GDM1 (cell line): ENCODE measurements at places on chromosomes 6 and 20.
A peak's percentile ranks its signal among the peaks of the same experiment; 100 is the strongest.

GRCh38 chr6:32833664-32834063 lies 4.9 kb downstream of the TAP2 start:
- no peak for DNase-seq

DNA sequence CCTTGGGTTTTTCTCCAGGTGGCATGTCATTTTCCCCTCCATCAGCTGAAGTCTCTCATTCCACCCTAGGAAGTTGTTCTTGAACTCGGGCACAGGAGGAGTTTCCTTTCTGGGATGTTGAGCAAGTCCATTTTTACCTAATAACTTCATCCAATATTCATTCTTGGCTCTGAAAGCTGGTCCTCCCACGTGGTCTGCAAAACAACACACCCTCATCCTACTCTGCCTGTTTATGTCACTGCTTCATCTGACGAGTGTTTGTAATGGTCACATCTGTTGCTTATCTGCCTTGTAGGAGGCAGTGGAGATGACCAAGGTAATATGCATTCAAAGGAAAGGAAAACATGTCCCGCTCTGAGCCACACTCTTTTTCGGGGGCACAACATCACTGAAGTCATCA lies 41.7 kb upstream of the AIG1 start:
- no peak for DNase-seq

DNA sequence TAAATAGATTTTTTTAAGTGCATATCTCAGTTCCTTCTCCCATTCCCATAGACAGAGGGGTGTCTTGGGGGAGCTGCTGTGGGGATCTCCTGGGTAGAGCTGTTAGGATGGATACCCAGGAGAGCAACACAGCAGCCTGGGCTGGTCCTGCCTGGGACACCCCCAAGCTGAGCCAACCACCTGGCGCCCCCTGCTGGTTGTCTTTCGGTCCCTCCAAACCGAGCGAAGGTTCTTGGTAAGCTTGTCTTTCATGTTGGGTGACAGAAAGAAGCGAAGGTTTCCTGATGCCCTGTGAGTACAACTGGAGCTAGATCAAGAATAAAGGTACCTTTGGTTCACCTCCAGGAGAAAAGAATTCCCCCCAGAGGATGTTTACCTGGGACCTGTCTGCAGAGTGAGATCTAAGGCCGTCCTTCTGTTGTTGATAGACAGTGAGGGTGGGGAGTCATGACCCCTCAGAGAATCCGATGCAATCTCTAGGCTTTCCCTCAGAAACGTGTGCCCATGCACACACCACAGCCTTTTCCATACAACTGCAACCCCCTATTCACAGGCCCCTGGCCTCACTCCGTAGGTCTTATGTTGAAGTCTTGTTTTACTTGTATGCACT lies 50.8 kb downstream of the SNX9 start:
- peak; percentile 38 for DNase-seq

DNA sequence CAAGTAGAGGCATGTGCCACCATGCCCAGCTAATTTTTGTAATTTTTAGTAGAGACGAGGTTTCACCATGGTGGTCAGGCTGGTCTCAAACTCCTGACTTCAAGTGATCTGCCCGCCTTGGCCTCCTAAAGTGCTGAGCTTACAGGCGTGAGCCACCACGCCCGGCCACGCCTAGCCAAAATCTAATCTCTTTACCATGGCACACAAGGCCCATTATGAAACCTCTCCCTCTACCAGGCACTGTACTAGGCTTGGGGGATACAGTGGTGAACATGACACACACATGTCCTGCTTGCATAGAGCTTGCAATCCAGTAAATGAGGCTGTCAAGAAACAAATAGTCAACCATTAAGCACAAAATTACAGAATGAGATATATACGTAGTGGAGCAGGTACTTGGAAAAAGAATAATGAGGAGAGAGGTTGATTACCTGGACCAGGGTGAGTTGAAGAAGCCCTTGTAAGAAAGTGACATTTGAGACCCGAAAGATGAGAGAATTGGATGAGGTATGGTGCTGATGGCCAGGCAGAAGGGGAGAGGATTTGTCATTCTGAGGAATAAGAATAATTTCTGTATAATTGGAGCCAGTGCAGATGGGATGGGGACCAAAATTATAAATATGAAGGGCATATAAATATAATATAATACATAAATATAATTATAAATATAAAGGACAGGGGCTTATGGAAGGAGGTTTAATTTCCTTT lies 1.2 kb upstream of the CTNNBL1 start:
- no peak for DNase-seq

- no peak for DNase-seq
These were observed 301.5 kb downstream of the CLIC5 start for GRCh38 chr6:45714006-45714730.

DNA sequence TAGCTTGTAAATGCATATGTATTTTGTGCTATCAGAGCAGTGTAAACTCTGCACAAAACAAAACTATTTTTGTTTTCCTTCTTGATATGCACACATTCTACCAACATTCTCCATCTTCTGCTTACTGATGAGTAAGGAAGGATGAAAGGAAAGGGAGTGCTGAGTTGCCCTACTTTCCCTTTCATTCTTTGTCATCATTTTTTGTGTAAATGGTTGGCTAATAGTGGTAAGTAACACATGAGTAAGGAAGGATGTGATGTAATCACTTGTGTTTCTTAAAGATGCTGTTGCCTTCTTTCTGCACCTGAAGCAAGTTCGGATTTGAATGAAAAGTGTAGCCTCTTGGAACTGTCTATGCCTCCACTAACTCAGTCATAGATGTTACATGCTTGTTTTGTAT lies 4.6 kb upstream of the REV3L start:
- no peak for DNase-seq

- no peak for DNase-seq
These were observed 73.7 kb upstream of the PTCHD4 start for GRCh38 chr6:48184648-48185047.

GRCh38 chr6:1765160-1765903 lies 155.6 kb downstream of the FOXC1 start:
- DNase-seq = no peak

DNA sequence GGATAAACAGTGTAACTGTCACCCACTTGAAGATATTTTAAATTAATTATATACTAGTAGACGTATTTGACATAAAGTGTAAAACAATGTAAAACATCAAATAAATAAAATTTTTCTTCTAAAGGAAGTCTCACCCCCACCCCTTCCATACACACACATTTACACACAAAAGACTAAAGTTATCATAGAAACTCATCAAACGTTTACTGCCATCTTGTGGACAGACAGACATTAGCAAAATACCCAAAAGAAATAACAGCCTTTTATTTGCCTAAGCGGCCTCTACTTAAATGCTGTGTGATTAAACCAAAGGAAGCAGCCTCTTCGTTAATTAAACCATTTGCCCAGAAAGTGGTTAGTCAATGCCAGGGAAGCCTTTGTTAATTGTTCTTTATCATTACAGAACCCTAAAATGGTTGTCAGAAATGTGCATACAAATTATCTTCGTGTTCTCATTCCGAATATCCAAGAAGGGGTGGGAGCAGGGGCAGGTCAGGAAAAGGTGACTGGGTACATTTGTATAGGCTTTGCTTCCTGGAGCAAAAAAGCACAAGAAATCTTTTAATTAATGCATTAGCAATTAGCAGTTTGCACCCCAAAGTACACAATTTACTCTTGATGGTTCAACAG lies 176.2 kb upstream of the SASH1 start:
- no peak for DNase-seq
